ENCODE measurements at places on chromosomes 7 and 10.

GRCh38 chr7:156024201-156024600, 211.9 kb upstream of the SHH start:
- no peak for DNase-seq

- DNase-seq = no peak
Measured at GRCh38 chr10:37865264-37865663, 7.9 kb upstream of the ZNF248 start.

GRCh38 chr10:95121904-95122303, 52.6 kb upstream of the CYP2C8 start:
- no peak for DNase-seq

GRCh38 chr7:82838314-82838713, 324.4 kb downstream of the PCLO start:
- DNase-seq = no peak

GRCh38 chr10:76491216-76491615, 1059.8 kb downstream of the LRMDA start:
- no peak for DNase-seq

DNA sequence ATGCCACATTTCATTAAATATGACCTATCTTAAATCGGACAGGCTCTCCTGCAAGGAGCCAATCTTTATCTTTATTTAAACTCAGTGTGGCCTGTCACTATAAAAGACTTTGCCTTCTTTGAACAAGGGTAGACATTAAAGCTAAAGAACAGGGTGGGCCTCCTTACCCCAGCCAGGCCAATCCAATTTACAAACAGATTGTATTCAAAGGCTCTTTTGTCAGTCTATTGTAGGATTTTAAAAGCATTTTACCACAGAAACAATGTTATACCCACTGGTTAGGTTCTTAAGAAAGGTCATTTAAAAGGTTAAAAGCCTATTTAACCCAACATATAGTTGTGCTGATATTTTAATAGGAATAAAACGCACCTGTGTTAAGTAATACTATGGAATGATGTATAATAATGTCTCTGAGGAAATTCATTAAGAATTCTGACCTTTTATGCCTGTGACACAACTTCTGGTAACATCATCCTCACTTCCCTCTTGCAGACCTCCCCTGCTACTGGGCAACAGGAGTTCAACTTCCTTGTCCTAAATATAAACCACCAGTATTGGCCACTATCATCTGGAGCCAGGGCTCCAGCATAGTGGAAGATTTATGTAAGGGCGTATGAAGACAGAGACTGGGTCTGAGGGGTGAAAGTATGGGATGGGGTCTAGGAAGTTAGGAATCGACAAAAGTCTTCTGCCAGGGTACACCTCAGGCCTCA, 32.5 kb downstream of the MTERF1 start:
- DNase-seq = no peak

GRCh38 chr10:70899096-70899495, 10.7 kb upstream of the PCBD1 start:
- DNase-seq = no peak

DNA sequence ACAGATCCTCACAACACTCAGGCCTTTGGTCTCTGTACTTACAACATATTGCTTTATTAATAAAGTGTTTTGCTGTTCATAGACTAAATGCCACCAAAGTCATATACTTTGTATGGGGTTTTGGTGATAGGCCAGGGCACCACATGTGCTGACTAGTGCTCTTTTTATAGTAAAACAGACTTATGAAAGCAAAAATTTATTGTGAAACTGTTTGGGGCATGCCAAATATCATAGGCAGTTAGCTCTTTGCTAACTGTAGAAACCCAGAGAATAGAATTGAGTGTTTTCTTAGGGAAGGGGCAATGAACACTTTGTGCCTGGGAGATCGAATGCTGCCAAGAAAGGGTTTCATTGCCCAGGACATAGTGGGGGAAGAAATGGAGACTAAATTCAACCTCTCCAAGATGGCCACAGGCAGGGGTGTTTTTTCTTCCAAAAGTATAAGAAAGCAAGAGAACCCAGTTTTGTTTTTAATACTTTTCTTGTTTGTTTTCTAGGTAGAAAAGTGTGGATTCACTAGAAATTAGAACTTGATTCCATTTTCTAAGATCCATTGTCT, 142.7 kb downstream of the TRIL start:
- DNase-seq = no peak

DNA sequence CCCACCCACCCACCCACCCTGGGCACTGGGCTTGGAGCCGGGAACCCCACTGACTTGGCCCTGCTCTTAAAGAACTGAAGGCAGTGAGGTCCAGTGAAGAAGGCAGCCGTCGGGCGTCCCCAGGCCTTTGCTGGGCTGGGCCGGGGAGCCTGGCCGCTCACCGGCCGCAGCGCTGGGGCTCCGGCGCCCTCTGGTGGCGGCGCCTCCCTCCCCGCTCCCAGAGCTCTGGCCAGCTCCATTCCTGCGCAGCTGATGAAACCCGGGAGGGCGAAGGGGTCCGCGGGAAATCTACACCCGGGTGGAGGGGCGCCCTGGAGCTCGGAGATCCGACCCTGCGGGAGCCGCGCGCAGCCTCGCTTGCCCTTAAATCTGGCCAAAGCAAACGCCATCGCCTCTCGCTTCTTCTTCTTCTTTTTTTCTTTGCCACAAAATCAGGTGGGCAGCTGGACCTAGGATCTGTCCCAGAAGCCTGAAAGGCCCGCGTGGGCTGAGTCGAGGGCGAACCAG, 1.7 kb upstream of the CXCL12 start:
- DNase-seq = peak; percentile 37

DNA sequence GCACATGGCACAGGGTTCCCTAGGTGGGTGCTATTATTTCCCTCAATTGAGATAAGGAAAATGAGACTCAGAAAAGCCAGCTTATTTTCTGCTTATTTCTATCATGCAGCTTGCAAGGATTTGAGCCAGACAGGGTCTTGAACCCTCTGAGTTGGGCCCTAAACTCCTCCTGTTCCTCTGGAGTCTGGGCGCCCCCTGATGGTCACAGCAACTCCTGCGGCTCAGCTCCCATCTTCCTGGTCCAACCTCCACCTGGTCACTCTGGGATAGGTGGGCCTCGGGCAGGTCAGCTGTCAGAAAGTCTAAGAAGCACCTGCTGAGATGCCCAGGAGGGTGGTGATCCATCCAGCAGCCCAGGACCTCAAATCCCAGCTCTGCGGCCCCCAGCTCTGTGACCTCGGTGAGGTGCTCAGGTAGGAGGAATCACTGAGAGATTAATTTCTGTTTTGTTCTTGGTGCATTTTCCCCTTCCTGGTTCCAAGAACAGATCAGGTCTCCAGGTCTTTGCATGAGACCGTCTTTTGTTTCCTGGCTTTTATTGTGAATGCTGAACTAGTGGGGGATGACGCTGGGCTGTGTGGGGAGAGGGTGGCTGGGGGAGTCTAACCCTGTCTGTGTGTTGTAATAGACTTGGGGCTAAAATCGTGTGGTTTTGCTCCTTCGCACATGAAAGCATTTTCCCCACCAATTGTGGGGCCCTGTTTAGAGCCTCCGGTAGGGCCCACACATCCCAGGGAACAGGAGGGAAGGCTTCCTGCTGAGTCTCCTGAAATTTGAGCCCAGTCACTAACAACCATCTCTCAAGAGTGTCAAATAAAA, 32.8 kb downstream of the TMEM130 start:
- DNase-seq = peak; percentile 45

GRCh38 chr7:118793582-118793981, 569.1 kb downstream of the ANKRD7 start:
- DNase-seq = no peak

DNA sequence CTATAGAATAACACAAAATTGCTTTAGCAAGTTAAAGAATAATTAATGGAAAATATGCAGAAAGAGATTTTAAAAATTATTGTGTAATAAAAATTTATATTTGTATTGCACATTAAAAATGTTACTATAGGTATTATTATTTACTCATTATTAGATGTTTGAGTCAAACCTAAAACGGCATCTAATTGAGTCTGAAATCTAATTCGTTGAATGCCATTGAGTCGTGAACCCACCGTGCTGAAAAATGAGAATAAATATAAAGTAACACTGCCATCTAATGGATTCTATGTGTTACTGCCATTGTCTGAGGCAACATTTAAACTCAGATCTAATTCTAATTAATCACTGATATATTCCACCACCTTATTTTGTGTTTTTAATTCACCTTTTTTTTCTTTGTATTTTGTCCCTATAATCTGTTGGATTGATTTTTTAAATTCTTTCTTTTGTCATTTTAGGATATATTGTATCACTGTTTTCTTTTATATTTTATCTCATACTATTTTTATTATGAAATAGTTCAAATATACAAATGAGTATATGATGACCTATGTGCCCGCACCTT, 62.2 kb downstream of the SAMD9 start:
- DNase-seq = no peak

DNA sequence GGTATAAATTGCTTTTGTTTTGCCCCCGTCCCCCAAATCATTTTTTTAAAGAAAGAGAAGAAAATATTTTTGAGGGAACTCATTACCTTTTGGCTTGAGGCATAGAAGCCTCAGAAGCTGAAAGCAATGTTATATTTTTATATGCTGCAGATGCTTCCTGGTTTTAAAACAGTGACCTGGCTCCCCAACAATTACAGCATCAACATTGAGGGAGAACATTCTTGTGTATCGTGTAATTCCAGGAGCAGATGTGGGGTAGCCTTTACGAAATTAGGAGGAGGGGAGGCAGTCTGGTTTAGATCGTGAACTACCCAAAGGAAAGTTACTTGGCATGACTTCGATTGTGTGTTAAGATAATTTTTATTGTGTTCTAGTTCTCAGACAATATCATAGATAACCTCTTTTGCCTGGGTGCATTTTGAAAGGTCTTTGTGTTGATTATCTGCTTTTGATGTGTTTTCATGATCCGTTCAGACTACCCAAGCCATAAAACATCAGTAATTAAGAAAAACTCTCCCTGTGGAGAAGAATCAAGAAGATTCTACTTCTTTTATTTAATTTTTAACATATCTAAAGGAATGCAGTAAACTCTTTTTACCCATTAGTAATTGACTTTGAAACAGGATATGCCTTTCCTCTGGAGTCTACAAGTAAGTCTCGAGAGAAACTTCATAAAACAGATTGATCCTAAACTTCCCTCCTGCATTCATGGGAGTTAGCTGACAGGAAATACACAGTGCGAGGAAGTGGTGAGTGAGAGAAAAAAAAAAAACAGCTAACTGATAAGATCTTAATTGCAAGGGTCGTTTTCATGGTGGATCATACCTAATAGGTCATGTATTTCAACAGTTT, 141.4 kb downstream of the KIAA1217 start:
- DNase-seq = no peak

DNA sequence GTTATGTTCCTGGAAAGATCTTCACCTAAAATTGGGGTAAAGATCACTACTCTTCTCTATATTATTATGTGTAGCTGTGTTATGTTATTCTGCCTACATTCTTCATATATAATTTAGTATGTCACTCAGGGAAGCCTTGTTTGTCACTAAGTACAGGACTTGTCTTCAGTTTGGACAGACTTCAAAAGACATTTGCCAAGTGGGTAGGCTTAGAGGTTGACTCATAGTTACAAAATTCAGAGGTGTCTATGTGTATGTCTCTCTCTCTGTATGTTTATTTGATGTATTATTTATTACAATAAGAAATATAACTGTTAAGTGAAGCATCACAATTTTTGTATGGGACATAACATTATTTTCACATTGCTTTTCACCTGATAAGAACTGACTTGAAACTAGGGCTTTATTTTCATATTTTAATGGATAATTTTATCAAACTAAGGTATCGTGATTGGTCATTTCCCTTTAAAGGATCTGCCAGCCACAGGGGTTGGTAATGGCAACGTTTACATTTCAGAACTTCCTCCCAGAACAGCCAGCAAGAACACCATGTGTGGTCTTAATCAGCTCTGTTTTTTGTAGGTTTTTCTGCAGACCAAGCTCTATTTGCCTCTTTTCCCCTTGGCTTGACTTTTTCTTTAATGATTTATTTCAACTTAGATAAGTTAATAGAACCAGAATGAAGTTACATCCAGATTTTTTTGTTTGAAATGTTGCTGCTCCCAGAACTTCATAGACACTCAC, 262.1 kb upstream of the CACNA2D1 start:
- DNase-seq = no peak
